Glutamatergic neuron (in vitro differentiated cells): ENCODE measurements at places on chromosomes 7 and 10. TPM values are rescaled to one million over a fixed set of nuclear protein-coding genes. Genes with fewer than 3 reads are reported as not detected.

GRCh38 chr7:70620333-70621055 is 511.4 kb upstream of the GALNT17 start:
- no peak for DNase-seq

DNA sequence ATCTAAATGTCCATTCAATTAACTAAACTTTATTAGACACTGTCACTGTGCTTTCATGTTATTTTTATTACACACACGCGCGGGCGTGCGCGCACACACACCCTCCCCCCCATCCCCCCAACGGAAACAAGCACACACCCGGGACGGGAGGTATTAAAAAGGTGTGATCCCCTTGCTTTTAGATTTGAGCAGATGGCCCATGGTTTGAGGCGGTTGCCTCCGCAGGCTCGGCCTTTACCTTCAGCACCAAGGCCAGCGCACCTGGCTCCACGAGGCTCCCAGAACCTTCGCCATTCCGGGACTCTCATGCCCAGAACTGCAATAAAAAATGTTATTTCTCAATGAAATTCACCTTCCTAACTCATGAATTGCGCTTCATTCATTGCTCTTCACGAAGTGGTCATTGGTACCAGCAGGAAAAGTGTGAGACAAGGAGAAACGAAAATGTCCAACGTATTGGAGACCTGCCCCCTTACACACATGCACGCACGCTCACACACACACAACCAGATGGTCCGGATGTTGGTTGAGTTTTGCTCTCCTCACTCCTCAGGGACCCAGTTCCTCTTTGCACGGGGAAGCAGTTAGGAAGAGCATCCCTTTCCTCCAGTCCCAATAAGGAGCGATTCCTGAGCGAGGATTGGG is 20.8 kb upstream of the PTF1A start:
- no peak for DNase-seq

DNA sequence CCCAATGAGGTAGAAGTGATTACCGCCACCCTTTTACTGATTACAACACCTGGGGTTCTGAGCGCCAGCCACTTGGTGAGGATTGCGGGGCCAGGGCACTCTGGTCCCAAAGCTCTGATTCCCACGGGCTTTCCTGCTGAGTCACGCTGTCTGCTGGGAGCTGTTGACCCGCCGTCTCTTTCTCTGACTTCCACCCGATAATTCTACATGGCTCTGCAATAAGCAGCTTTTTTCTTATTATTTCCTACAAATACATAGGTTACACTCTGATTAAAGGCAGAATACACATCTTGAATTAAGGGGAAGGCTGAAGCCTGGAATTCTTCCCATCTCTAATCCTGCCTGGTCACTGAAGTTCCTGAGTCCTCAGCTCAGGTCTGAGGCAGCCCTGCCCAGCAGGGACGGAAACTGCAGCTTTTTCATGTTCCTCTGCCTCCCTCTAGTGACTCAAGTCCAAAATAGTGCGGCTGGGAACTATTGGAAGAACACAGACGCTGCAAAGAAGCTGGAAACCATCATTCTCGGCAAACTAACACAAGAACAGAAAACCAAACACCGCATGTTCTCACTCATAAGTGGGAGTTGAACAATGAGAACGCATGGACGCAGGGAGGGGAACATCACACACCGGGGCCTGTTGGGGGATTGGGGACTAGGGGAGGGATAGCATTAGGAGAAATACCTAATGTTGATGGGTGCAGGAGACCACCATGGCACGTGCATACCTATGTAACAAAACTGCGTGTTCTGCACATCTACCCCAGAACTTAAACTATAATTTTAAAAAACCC is 178.3 kb downstream of the PRKCQ start:
- DNase-seq = peak; percentile 61

- peak; percentile 21 for DNase-seq
Measured at GRCh38 chr7:111855842-111856227, 293.5 kb upstream of the IMMP2L start.

DNA sequence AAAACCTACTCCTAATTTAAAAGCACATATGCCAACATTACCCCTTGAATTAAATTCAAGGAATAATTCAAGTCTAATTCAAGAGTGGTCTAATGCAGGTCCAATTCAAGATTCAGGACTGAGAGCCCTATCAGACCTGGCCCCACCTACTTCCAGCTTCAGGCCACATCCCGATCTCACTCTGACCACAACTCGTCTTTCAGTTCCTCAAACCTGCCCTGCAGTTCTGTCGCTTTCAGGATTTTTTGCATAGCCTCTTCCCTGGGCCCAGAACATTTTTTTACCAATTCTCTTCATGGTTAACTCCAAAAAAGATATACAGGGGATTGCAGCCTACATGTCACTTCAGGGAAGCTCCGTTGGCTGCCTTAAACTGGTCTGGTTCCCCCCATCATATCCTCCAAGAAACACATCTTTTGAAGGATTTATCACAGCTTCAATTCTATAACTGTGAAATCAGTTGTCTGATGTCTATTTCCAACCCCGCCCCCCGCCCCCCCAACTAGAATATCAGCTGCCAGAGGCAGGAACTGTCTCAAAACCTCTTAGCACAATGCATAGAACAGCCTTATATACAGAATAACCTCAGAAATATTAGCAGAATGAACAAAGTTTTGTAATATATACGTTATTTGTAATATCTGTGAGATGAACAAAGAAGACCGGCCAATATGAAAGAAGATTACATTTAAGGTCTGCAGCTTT is 20.8 kb downstream of the CCDC6 start:
- no peak for DNase-seq

DNA sequence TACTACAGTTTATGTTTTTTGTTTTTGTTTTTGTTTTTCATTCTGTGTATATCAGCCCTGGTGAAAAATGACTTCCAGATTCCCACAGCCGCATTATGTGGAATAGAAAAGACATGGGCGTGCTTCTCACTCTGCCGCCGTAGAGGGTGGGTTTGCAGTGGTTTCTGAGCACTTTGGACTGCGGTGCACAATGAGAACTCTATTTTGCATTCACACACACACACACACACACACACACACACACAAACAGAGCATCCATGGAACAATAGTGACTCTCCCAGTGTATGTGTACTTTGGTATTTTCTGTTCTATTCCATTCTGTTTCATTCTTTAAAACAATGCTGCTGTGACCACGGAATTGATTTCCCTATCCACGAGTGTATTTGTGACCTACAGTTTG is 657.3 kb upstream of the FOXK1 start:
- no peak for DNase-seq

The ELOVL3 gene
- not detected for total RNA-seq
